Neural crest cell (in vitro differentiated cells): ENCODE measurements at places on chromosomes 3 and 15. TPM values are rescaled to one million over a fixed set of nuclear protein-coding genes. Genes with fewer than 3 reads are reported as not detected.

The IL17RD gene
- 51.9 and 52.1 TPM in 2 replicates for total RNA-seq

The BBX gene
- total RNA-seq = 51.6 and 53.6 TPM in 2 replicates

GRCh38 chr3:8187996-8188395 lies 313.6 kb upstream of the LMCD1 start:
- no peak for DNase-seq

The NR2C2 gene
- total RNA-seq = 34.4 and 37.7 TPM in 2 replicates

DNA sequence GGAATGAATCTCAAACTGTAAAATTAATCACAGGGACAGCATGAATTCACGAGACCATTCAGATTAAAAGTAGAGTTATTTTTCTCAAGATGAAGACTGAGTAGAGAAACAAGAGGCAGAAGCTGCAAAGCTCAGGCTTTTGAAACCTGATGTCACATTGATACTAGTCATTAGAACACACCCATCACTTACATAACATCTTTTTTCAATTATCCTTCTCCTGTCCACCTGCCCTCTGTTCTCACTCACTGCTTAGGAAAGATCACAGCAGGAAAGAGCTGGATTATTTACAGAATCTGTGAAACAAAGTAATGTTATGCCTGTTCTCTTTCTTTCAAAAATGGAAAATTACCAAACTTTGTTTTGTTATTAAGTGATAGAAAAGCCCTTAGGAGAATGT lies 72.0 kb upstream of the CDAN1 start:
- no peak for DNase-seq
